Activated CD8-positive, alpha-beta T cell treated with anti-CD3 and anti-CD28 coated beads for 36 hours (primary cell): ENCODE measurements at places on chromosomes 2 and 18. TPM values are rescaled to one million over a fixed set of nuclear protein-coding genes. Genes with fewer than 3 reads are reported as not detected.

Gene ITGA4
- 64.5 TPM for total RNA-seq

Gene SCYGR4
- total RNA-seq = not detected

Gene RESP18
- total RNA-seq = not detected

Gene TBR1
- not detected for total RNA-seq

Gene RAX
- total RNA-seq = not detected

Gene GALR1
- not detected for total RNA-seq

Gene CHRND
- not detected for total RNA-seq

Gene REEP1
- total RNA-seq = 0.23 TPM
